ENCODE measurements at places on chromosomes 5 and 9.

DNA sequence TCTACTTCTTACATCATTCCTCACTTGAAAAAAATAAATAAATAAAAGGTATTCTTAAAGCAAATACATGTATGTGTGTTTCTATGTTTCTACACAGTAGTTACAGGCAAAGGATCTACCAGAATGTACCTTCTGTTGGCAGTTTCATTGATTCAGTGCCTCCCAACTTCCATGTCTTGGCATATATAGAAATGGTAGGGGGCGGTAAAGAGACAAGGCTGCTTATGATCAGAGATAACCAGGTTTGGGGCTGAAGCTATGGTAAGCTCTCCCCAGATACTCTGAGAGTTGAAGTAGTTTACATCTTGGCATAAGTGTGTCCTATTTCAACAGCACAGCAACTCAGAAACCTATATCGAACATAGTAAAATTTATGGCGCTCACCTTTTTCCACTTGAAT is 1075.4 kb upstream of the C9orf72 start:
- no peak for DNase-seq

- DNase-seq, result no peak
Observed at GRCh38 chr5:132428147-132428482, 58.6 kb downstream of the SLC22A5 start.

GRCh38 chr5:142210864-142211412 is 102.4 kb downstream of the NDFIP1 start:
- no peak for DNase-seq

- DNase-seq, result no peak
Observed at GRCh38 chr9:107222020-107222522, 61.0 kb upstream of the RAD23B start.

GRCh38 chr5:12023614-12024241 is 119.5 kb upstream of the CTNND2 start:
- no peak for DNase-seq

GRCh38 chr5:125413496-125414274 is 667.2 kb upstream of the ZNF608 start:
- DNase-seq, result no peak

- DNase-seq, result no peak
Observed at GRCh38 chr5:163531272-163531671, 25.9 kb downstream of the MAT2B start.

- peak; percentile 36 for DNase-seq
Observed at GRCh38 chr9:92325269-92325990, at the start of the genes CENPP and NOL8. Gene CENPP (plus strand): TSS chr9:92325953. Gene NOL8 (minus strand): TSS chr9:92325350. CDS start chr9:92324161, 1,189 bp downstream.

DNA sequence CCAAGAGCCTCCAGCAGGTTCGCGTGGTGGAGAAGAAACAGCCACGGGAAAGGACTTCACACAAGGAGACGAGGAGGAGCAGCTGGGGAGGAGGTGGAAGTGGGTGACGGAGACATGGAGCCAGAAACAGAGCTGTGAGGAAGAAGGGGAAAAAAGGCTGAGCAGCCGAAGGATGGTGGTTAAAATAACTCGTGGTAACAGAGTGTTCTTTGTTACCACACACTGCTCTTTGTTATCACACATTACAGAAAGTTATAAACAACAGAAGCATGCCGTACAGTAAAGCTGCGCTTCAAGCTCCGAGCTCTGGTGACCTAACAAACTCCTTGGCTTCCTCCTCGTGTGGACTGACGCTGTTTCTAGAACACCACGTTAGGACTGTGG is 215.4 kb downstream of the GLIS3 start:
- DNase-seq, result no peak

- no peak for DNase-seq
Observed at GRCh38 chr9:86649913-86650312, 295.7 kb upstream of the TUT7 start.

GRCh38 chr9:17624571-17624970 is 45.7 kb downstream of the SH3GL2 start:
- DNase-seq, result no peak

DNA sequence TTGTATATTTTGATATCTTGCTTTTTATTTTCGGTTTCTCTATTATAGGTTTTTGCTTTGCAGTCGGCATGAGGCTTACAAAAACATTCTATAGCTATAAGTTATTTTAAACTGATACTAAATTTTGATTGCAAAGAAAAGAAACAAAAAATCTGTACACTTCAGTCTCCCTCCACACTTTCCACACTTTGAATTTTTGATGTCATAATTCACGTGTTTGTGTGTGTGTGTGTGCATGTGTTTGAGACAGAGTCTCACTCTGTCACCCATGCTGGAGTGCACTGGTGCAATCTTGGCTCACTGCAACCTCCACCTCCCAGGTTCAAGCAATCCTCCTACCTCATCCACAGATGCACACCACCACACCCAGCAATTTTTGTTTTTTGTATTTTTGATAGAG is 124.9 kb downstream of the MRPS30 start:
- DNase-seq, result no peak

DNA sequence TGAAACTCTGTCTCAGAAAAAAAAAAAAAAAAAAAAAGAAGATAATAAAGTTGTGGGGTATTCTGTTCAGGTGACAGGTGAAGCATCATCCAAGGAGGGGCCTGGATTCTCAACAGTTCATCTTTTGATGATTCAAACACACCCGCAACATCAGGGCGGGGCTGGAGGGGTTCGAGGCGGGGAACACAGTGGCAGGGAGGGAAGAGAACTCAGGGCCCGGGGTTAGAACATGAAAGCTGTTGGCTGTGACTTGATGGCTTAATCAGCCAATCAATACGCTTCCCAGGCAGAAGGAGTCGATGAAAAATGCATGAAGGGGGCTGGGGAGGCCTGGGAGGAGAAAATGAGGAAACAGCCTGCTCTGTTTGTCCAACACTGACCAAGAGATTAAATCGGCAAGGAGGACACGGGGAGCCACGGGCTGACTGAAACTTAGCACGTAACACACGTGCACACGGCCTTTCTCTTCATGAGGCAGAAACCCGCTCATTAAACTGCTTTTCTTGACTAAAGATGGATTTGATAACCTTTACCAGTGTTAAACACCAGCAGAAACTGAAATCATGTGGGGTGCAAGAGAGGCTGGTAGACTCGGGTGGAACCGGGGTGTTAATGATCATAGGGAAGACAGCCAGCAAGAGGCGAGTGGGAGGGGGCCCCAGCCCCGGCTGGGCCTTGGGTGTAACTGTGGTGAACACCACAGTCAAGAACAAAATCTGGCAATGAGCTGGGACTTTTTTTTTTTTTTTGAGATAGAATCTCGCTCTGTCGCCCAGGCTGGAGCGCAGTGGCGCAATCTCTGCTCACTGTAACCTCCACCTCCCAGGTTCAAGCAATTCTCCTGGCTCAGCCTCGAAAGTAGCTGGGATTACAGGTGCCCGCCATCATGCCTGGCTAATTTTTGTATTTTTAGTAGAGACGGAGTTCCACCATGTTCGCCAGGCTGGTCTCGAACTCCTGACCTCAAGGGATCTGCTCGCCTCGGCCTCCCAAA is 105.7 kb upstream of the RAPGEF1 start:
- no peak for DNase-seq

GRCh38 chr5:93891491-93892480 is 150.4 kb upstream of the POU5F2 start:
- no peak for DNase-seq

DNA sequence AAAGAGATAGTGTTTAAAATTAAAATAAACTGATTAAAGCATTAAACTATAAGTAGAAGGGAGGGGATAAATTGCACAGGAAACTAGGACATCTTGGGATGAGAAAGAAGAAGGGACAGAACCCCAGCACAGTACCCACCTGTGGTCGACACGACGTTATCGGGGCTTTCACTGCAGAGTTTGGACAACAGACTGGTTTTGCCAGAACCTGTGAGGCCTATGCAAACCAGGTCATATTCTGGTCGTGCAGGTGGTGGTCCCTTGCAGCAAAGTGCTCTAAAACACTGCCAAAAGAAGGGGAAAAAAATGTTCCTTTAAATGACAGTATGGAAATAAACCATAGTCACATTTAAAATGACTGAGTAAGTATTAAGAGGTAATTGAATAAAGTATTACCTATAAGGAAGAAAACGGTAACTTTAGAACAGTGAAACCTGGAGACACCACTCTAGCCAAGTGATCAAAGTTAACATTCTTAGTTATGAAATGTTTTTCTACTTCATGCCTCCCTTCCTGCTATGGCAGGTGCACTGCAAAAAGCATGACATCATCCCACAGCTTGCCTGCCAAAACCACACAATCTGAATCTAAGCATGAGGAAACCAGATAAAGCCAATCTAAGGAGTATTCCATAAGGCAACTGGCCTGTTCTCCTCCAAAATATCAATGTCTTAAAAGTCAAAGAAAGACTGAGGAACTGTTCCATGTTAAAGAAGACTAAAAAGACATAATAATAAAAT is 138.6 kb downstream of the ARL15 start:
- no peak for DNase-seq

DNA sequence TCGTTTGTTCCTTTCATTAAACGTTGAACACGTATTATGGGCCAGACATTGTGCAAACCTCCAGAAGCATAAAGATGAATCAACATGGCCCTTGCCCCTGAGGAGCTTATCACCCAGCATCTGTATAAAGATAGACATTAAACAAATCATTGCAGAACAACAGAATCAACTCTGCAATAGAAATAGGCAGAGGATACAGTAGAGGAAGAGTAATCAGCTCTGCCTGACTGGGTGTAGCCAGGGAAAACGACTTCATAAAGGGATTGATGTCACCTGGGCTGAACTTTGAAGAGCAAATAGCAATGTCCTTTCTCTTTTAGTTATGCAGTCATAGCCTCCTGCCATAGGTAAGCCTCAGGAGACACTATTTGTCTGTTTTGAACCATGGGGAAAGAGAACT is 13.4 kb downstream of the RGS7BP start:
- DNase-seq, result no peak

GRCh38 chr5:143955141-143955540 is 143.2 kb downstream of the HMHB1 start:
- no peak for DNase-seq

GRCh38 chr9:91426123-91426745 is 2.6 kb upstream of the NFIL3 start:
- DNase-seq, result no peak

DNA sequence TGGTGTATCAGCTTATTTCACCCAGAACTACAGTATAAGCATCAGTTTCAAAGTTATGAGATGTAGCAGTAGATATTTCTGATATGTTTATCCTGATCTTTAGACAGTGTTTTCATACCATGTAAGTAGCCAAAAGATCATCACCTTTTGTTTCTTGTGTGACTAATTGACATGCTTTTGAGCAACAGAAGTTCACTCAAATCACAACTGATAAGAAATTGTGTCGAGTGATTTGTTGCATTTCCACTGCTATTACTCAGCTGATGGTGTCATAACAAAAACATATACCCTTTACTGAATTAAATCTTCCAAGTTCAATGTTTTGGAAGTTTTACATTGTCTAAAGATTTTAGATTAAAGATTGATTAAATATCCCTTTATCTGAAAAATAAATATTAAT is 324.5 kb downstream of the TUSC1 start:
- DNase-seq, result no peak

DNA sequence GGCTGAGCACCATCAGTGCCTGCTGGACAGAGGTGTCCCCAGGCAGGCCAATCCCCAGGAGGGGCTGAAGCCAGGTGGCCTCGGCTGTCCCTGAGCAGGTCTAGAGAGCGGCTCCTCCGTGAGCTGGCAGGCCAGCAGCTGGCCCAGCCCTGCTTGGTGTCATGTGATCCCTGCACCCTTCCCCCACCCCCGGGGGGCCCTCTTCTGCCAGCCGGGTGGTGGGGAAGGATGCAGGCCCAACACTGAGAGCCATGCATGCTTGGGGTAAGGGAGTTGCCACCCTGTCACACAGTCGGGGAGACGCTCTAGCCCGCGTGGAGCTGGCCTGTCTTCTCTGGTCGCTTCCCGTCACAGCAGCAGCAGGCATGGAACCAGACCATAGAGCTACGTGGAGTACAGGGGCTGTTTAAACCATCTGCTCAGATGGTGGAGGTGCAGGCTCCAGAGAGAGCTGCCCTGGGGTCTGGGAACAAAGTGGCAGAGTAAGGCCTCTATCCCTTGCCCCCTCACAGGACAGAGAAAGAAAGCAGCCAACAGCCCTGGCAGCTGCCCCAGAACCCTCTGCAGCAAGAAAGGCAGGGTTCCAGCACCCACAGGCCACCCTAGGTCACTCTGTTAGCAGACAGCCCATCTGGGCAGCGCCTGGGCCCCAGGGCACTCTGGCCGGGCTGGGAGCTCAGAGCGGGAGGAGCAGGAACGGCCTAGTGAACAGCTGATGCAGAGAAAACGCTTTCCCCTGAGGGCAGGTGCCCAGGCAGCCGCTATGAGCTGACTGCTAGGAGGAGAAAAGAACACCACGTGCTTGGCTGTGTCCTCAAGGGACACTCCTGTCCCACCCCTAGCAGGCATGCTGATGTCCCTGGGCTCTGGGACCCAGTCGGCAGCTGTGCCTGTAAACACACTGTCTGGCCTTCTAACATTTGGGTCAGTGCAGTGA is 6.8 kb downstream of the RALGDS start:
- DNase-seq, result no peak

DNA sequence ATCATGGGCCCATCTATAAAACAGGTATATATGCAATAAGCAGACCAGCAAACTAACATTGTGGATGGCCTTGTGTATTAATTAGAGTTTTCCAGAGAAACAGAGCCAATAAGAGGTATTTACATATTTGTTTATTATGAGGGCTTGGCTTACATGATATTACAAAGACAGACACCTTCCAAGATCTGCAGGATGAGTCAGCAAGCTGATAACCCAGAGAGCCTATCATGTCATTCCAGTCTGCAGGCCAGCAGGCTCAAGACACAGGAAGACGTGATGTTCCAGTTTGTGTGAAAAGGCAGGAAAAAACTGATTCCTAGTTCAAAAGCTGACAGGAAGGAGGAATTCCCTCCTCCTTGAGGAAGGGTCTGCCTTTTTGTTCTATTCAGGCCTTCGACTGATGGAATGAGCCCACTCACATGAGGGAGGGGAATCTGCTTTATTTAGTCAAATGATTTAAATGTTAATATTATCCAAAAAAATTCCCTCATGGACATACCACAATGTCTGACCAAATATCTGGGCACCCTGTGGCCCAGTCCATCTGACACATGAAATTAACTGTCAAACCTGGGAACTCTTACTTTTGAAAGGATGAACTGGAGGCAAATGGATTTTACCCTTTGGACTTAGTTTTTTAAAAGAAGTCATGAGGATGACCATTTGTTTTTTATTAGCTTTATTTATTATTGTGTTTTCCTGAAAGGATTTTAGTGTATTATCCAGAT is 161.2 kb upstream of the CHD1 start:
- no peak for DNase-seq

- DNase-seq, result no peak
Observed at GRCh38 chr5:116844015-116844414, 269.4 kb upstream of the SEMA6A start.

DNA sequence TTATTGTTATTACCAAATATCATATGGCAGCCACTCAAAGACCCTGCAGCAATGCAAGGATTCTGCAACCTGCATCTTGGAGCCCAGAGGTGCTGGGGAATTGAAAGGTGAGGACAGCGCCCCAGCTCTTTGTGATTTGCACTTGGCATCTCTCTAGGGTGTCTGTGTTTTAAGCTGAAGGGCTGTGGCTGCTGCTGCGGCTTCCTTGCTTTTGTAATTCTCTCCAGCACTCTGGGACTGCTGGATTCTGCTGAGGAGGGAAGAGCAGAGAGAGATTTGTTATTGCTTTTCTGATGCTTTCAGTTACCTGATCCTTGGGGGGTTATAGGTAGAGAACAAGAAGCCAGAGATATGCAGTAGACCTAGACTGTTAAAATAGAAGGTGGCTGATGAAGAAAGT is 562.4 kb downstream of the EBF1 start:
- no peak for DNase-seq

- no peak for DNase-seq
Observed at GRCh38 chr5:176183321-176184074, 54.7 kb upstream of the SIMC1 start.
